ENCODE measurements at places on chromosomes 5 and 9.

DNA sequence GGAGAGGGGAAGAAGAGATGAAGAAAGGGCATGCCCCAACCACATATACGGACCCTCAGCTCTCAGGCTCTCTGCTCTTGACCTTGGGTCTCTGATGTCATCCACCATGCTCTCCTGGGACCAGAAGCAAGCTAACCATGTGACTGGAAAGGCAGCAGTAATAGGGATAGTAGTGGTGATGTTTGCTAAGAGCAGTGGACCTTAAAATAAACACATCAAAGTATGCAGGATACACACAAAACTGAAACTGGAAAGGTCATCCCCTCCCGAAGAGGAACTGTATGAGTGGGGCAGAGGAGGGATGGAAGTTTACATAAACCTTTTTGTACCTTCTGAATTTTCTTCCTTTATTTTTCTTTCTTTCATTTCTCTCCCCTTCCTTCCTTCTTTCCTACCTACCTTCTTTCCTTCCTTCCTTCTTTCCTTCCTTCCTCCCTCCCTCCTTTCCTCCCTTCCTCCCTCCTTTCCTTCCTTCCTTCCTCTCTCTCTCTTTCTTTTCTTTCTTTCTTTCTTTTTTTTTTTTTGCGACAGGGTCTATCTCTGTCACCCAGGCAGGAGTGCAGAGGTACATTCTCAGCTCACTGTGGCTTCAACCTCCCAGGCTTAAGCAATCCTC is 8.1 kb upstream of the PTPN3 start:
- DNase-seq: no peak

- no peak for DNase-seq
These were observed 76.4 kb upstream of the CKMT2 start for GRCh38 chr5:81156732-81157131.

GRCh38 chr9:74610523-74611061 is 113.5 kb downstream of the RORB start:
- no peak for DNase-seq

DNA sequence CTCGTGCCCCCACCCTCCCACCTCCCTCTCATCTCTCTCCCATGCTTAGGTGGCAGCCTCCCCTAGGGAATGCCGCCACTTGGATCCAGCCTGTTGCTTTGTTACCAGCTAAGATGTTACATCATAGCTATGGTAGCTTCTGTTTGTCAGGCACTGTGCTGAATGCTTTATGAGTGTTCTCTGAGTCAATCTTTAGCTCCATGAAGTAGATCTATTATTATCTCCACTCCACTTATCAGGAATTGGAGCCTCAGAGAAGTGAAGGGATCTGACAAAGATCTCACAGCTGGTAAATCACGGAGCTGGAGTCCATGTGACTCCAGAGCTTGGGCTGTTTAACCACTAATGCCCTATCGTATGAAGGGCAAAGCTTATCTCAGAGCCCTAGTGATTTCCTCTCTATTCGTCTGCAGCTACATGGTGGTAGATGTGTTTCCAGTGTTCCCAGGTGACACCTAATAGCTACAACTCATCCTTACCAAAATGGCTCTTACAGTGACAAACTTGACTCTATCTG is 54.1 kb downstream of the GARNL3 start:
- DNase-seq: no peak

DNA sequence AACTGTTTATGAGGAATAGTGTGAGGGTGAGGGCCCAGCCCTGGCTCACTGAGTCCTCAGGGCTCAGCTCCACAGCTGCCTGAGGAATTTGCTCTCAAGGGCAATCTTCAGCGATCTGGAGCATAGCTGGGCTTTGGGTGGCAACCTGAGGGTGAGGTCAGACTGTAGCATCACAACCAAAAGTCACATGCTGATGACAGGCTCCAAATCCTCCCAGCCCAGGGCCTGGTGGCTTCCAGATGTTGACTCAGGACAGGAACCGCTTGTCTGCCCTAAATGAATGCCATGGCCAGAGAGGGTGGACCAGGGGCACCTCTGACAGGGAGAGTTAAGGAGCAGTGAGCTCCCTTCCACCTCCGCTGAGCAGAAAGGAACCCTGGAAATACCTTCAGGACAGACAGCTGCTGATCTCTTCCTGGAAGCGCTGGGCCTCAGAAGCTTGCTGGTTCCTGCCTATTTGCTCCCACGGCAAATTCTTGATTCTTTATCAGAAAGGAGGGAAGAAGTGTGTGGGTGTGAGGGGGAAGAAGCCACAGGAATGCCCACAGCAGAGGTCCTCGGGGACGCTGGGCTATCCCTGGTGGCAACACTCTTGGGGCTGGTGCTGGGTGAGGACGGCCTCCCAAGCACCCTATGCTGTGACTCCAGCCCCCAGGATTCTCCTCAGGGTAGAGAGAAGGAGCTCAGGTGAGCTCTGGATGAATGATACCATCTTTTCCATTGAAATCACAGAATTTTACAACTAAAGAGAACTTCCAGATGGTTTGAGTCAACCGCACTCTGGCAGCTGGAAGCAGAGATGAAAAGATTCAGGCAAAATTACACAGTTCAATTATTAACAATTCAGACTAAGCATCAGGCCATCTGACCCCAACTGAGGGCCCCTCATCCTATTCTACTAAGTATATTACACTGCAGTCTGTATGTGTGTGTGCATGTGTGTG is 13.8 kb upstream of the CTSL start:
- no peak for DNase-seq

Measured in NK-92 treated with Interleukin-12 subunit alpha and Interleukin-12 subunit beta, amount 100 ng/mL, for 24 hours (cell line).